SK-N-SH (cell line): ENCODE measurements at places on chromosomes 13 and 19. TPM values are rescaled to one million over a fixed set of nuclear protein-coding genes. Genes with fewer than 3 reads are reported as not detected.

Gene RYR1
- under 0.01 TPM in 2 replicates for polyA plus RNA-seq

GRCh38 chr13:21022056-21022979 lies 39.1 kb downstream of the LATS2 start:
- no peak overlapping the region for H3K27ac ChIP-seq
- no peak overlapping the region for H3K4me3 ChIP-seq
- no peaks in the 10 kb centered on the region for H3K4me1 ChIP-seq
- no peaks in the 10 kb centered on the region for H3K27me3 ChIP-seq
- DNase-seq, result no peak
- H3K36me3 ChIP-seq, result peaks cover 7% of the 10 kb centered on the region

GRCh38 chr13:85142351-85142927 lies 656.8 kb downstream of the SLITRK6 start:
- H3K4me3 ChIP-seq, result no peak overlapping the region
- no peaks in the 10 kb centered on the region for H3K4me1 ChIP-seq
- no peaks in the 10 kb centered on the region for H3K36me3 ChIP-seq

DNA sequence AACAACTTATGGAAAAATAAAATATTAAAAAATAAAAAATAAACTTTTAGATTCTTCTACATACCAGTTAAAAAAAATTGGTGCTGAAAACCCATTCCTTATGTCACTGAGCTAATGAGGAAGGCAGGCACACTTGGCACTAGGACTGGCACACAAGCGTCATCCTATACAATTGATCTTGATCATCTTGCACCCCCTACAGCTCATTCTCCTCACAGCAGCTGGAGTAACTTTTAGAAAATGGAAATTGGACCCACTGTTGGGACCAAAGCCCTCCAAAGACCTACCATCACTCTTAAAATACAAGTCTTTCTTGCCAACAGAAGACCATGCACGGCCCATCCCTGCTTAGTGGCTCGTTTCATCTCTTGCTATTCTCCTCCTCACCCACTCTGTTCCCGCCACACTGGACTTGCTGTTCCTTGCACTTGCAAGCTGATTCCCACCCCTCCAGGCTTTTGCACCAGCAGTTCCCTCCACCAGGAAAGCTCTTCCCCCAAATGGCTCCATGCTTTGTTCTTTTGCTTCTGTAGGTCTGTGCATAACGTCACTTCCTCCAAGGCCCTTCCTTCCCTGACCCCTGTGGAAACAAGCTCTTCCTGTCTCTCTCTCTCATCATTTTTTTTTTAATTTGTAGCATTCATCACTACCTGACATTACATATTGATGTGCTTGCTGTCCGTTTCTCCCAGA lies 11.6 kb downstream of the CTU1 start:
- no peak overlapping the region for H3K4me3 ChIP-seq
- no peak overlapping the region for H3K27ac ChIP-seq
- peaks cover 18% of the 10 kb centered on the region; the same call in 1 of the 2 replicates for H3K36me3 ChIP-seq
- no peaks in the 10 kb centered on the region for H3K27me3 ChIP-seq
- no peaks in the 10 kb centered on the region for H3K4me1 ChIP-seq
- DNase-seq, result no peak

DNA sequence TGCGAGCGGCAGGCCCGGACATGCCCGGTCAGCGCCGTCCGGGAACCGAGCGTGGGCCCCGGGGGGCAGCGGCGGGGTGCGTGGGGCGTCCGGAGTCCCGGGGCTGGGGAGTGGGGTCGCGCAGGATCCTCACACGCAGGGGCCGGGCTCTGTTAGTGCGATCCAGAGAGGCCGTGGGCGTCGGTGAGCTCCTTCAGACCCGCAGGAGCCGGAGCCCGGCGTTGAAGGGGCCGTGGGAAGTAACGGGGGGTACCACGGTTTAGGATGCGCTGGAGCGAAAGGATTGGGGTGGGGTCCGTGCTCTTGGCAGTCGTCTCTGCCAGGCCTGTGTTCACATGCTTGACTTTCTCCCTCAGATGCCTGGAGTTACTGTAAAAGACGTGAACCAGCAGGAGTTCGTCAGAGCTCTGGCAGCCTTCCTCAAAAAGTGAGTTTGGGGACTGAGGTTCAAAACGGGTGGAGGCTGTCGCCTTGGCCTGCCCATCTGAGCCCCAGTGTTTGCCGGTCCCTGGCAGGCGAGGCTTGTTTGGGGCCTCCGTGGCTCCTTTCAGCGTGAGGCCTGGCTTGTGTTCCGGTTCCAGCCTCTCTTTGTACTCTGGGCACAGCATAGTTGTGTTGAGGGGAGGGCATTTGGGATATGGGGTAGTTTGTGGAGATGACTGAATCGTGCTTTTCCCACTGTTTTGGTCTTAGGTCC lies 512 bp downstream of the RPS19 start:
- H3K27ac ChIP-seq, result peak overlapping the region; percentile 99
- H3K4me3 ChIP-seq, result peak overlapping the region; percentile 93
- H3K4me1 ChIP-seq, result peaks cover 42% of the 10 kb centered on the region
- H3K36me3 ChIP-seq, result peaks cover 45% of the 10 kb centered on the region
